PC-9 (cell line): ENCODE measurements at places on chromosomes 13 and 19. TPM values are rescaled to one million over a fixed set of nuclear protein-coding genes. Genes with fewer than 3 reads are reported as not detected.

GRCh38 chr13:58804832-58805231 lies 1173.3 kb downstream of the PCDH17 start:
- no peak for DNase-seq

DNA sequence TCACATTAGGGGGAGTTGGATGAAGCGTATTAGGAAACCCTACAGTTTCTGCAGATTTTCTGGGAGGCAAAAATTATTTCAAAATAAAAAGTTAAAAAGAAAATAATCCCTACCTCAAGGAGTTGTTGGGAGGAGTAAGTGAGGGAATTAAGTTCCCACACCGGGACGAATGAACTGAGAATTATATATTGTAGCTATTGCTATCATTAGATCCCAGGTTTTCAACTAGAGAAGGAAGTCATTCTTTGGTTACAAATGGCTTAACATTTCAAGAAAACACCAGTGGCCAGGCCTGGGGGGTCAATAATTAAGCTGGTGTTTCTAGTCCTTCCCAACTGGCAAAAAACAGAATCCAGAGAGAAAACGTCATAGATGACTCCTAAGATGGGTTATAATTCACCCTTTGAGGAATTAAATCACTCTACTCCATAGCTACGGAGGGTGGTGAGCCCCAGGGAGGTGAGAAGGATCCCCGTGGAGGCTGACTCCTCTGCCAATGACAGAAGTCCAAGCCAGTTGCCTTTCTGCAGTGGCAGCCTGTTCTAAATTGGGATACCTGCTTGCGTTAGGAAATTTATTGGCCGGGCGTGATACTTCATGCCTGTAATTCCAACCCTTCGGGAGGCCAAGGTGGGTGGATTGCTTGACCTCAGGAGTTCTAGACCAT lies 1.2 kb upstream of the MYDGF start:
- no peak for DNase-seq

GRCh38 chr19:18908917-18909619 lies 10.1 kb downstream of the COPE start:
- no peak for DNase-seq

- DNase-seq, result no peak
Observed at GRCh38 chr19:366205-366783, 21.7 kb upstream of the MIER2 start.

Gene IRGQ
- 23.3 and 31.6 TPM in 2 replicates for total RNA-seq

DNA sequence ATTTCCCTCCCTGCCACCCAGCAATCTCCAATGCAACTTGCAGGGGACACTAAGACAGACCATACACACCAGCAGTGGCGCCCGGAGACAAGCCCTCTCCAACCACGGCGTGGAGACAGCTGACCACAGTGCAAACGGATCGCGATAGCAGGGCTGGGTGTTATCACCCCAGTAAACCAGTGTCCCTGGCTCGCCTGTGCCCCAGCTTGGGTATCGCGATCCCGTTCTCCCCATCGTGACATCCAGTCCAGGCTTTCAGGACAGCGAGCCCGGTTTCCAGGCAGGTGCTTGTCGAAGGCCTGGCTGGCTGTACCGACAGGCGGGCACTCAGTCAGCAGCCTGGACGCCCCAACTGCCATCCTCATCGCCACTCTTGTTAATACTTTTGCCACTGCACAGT lies 20.7 kb upstream of the NANOS2 start:
- DNase-seq, result no peak

Gene CXCL17
- 0.41 TPM in 1 of 2 replicates, not detected in the other for total RNA-seq

- DNase-seq, result peak; percentile 92
Observed at GRCh38 chr19:17303167-17303939, at the start of gene ABHD8. Gene ABHD8 (minus strand): TSS chr19:17303425. CDS start chr19:17301616, 1,809 bp downstream.

DNA sequence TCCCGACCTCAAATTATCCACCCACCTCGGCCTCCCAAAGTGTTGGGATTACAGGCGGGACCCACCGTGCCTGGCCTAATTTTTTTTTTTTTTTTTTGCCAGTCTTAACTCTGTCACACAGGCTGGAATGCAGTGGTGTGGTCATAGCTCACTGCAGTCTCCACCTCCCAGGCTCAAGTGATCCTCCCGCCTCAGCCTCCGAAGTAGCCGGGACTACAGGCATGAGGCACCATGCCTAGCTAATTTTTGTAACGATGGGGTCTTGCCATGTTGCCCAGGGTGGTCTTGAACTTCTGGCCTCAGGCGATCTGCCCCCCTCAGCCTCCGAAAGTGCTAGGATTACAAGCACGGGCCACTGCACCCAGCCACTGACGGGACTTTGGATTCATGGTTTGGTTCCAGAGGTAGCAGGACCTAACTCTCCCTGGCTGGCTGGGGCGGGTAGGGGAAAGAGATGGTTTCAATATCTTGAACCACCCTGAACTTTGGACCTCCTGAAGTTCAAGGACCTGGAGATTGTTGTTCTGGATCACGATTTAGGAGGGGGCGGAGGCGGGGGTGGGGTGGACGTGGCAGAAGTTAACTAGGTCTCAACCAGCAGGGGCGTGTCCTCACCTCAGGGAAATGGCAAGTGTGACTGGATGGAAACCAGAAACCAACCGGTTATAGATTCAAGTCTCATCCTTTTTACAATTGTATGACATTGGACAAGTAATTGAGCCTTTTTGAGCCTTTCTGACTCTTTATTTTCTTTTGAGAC lies 40.8 kb downstream of the IER2 start:
- no peak for DNase-seq

- no peak for DNase-seq
Observed at GRCh38 chr13:84658491-84659358, 776.5 kb upstream of the SLITRK1 start.

DNA sequence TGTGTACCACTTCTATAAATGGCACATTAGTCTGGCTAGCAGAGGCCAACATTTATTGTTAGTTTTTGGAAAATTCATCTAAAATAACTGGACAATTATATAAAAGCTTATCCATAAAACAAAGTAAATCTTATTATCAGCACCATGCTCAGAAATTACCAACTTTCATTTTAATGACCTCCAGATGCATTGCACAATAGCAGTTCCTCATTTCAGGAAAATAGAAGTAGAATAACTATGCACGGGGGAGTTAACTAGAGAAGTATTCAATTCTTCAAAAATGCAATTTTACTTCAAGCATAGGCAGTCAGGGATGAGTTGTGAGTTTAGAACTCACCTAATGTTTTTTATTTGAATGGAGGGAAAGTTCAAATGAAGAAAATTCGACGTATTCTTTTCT lies 1023.5 kb downstream of the PCDH17 start:
- no peak for DNase-seq

- no peak for DNase-seq
Observed at GRCh38 chr19:39104186-39104596, 20.0 kb downstream of the ACP7 start.

Gene ATP12A
- 0.09 TPM in 1 of 2 replicates, not detected in the other for total RNA-seq

DNA sequence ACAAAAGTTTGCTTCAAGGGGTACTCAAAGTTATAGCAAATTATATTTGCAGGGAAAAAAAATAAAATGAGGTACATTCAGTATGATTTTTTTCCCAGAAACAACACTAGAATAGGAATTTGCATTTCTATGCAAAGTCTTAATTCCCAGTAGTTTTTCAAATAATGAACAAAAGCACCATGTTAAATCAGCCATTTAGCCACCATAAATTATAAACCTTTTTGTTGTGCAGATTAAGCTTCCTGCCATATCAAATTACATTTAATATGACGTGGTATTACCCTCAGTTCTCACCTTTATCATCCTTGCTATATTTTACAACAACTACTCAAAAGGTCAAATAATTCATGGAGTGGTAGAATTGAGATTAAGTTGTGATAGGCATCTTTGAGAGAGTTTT lies 136.6 kb upstream of the FRY start:
- no peak for DNase-seq

Gene MYH14
- total RNA-seq, result 115 and 169 TPM in 2 replicates

DNA sequence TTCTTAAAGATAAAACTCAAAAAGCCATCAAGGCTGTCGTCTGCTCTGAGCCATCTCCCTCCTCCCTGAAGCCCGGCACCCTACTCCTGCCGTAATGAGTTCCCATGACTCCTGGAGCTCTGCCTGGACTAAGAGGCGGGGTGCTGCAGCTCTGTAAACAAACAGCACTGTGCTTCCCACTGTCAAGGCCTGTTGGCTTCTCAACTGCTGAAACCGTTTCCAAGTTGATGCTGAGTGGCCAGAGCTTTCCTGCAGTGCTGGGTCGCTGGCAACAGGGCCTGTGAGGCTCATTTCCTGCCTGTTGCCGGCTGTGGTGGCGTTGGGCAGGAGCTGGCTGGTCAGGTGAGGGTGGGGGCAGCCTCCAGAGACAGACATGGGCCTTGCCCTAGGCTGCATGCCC lies 26.7 kb upstream of the ISYNA1 start:
- DNase-seq, result no peak

GRCh38 chr13:109412283-109412901 lies 374.0 kb downstream of the IRS2 start:
- no peak for DNase-seq

DNA sequence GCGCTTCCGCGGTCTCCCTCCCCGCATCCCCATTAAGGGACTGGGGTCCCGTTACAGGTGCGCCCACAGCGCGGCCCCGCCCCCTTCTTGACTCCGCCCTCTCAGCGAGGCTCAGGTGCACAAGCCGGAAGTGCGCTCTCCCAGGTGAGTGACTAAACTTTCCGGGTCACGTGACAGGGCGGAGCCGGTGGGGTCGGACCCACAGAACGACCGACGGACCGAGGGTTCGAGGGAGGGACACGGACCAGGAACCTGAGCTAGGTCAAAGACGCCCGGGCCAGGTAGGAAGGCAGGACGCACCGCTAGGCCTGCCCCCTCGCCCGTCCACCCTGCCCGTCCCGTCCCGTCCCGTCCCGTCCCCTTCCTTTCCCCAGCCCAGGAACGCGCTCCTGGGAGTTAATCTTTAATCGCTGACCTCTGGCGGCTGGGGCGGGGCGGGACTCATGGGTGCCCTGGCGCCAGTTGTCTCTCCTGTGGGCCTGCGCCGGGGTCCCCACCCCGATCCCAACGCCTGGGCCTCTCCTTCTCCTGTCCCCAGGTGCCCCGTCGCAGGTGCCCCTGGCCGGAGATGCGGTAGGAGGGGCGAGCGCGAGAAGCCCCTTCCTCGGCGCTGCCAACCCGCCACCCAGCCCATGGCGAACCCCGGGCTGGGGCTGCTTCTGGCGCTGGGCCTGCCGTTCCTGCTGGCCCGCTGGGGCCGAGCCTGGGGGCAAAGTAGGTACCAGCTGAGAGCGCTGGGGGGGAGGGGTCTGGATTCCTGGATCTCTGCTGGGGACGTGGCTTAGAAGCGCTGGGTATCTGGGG lies at the start of gene CRB3:
Gene CRB3, plus strand, starts transcription at position 202 of the 804 bp plus-strand sequence. Its CDS starts 431 bp downstream, at position 633.
- DNase-seq, result peak; percentile 78

DNA sequence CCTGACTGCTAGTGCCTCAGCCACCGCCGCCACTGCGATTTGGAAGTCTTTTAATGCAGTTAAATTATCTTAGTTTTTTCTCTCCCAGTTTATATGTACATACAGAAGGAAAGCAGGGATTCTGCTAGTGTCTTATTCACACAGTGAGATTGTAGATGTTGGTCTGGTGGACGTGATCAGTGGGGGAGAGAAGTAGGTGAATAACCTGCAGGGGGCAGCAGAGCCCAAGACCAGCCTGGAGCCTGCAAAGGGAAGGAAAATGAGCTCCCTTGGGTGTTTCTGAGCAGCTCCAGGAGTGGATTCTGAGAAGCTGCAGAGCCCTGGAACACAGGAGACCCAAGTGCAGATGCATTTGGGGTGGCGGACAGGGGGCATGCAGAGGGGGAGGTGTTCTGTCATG lies 26.3 kb downstream of the ZNF844 start:
- DNase-seq, result no peak

- no peak for DNase-seq
Observed at GRCh38 chr13:80012251-80012650, 328.7 kb downstream of the SPRY2 start.

Gene KLHL1
- total RNA-seq, result not detected in 2 replicates

Gene FXYD7
- not detected in 2 replicates for total RNA-seq

DNA sequence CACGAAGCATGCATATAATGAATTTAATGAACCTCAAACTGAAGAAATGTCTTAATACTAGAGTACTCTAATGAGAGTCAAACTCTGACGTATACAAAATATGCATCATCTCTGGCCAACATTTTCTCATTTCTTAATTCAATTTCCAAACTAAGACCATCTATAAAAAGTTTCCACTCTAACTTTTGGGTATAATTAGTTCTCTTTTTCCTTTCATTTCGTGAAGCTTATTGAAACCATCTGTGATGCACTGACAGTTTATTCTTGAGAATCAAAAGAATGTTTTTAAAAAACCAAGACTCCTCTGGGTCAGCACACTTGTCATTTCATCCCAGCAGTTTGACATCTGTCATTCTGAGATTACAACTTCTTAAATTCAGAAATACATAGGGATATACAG lies 90.0 kb downstream of the CAB39L start:
- no peak for DNase-seq

DNA sequence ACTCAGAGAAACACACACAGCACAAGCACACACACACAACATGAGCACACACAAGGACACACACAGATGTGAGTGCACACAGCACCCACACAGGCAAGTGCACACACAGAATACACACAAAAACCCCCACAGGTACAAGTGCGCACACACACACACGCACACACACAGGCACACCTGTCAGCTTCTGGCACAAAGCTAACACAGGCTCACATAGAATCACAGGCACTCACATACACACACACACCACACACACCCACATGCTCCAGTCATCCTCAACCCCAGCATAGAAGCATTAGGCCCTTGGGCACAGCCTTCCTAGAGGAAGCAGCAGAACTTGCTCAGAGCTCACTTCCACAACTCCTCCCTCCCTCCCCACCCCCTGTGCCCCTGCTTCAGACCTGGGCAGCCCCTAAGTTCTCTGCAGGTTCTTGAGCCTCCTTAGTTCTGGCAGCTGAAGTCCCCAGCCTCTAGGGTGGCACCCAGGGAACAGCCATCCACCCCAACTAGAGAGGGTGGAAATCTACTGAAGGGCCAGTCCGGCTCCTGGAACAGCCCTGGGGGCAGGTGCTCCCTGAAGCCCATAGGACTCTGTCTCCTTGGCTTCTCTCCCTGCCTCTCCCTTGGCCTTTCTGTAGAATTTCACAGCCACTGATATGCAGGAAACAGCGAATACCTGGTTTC lies 129.9 kb upstream of the VSTM2B start:
- DNase-seq, result no peak

Gene CGB8
- 1.0 and 5.3 TPM in 2 replicates for total RNA-seq

- no peak for DNase-seq
Observed at GRCh38 chr19:29614780-29615179, 8.7 kb downstream of the POP4 start.

Gene SLITRK6
- 1.9 and 3.4 TPM in 2 replicates for total RNA-seq

- DNase-seq, result no peak
Observed at GRCh38 chr13:50685491-50685890, 158.0 kb downstream of the DLEU7 start.

Gene IFNL1
- not detected in 2 replicates for total RNA-seq

Gene NKPD1
- total RNA-seq, result 0.37 and 0.75 TPM in 2 replicates
